ENCODE measurements at places on chromosomes 5 and 9. TPM values are rescaled to one million over a fixed set of nuclear protein-coding genes. Genes with fewer than 3 reads are reported as not detected.

- DNase-seq, result no peak
- peaks cover 3% of the 10 kb centered on the region for H3K4me1 ChIP-seq
- H3K27me3 ChIP-seq, result peaks cover 30% of the 10 kb centered on the region
- H3K4me3 ChIP-seq, result peak overlapping the region; percentile 26
- no peak overlapping the region for H3K27ac ChIP-seq
- no peaks in the 10 kb centered on the region for H3K36me3 ChIP-seq
Measured at GRCh38 chr9:137156567-137157375, 13.1 kb downstream of the LRRC26 start.

GRCh38 chr9:134065612-134066419 lies 2.0 kb downstream of the BRD3 start:
- peaks cover 5% of the 10 kb centered on the region for H3K36me3 ChIP-seq

Gene IFNE
- 0.09 TPM for total RNA-seq

Gene RARS1
- total RNA-seq, result 67.4 TPM

Gene LCN9
- not detected for total RNA-seq

- H3K4me3 ChIP-seq, result no peak overlapping the region
- no peak overlapping the region for H3K27ac ChIP-seq
- no peak for DNase-seq
Measured at GRCh38 chr5:12624776-12625560, 720.7 kb upstream of the CTNND2 start.

DNA sequence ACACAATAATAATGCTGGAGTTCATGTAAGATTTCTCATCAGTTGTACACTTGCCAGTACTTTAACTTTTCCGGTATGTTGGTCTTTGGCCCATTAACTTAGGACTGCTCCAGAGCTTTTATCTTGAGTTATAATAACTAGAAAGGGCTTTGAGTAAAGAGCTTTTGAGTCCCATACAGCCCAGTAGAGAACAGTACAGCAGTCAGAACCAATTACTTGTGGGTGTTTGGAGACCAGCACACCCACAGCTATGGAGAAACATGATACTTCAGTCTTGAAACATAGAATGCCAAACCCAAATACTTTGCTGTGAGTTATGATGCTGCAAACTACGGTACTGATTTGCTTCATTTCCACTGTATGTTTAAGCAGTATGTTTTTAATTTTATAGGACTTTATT lies 374.3 kb downstream of the CCDC171 start:
- no peak overlapping the region for H3K4me3 ChIP-seq
- no peaks in the 10 kb centered on the region for H3K27me3 ChIP-seq
- no peaks in the 10 kb centered on the region for H3K36me3 ChIP-seq
- no peak overlapping the region for H3K27ac ChIP-seq

DNA sequence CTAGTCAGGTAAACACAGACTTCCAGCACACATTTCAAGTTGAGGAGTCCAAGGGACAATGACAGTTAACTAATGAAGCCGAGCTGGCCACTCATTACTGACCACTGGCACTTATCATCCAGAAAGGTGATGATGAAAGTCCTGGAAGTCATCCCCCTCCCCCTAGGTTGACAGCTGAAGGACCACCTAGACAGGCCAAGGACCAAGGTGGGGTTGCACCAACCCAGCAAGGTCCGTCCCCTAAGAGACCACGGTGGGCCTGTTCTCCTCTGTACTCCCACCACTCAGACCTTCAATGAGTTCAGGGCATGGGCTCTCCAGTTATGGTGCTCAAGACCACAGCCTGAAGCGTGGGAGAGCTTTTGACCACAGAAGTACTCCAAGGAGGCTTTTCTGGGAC lies 13.2 kb downstream of the P4HA2 start:
- DNase-seq, result no peak
- H3K27me3 ChIP-seq, result no peaks in the 10 kb centered on the region
- no peak overlapping the region for H3K4me3 ChIP-seq
- H3K4me1 ChIP-seq, result peaks cover 1% of the 10 kb centered on the region
